ENCODE measurements at places on chromosomes 6 and 20.

- peak; percentile 44 for DNase-seq
These were observed 28.4 kb downstream of the CEBPB start for GRCh38 chr20:50218987-50219435.

GRCh38 chr20:16483024-16483423 lies 90.2 kb downstream of the KIF16B start:
- DNase-seq, result no peak

DNA sequence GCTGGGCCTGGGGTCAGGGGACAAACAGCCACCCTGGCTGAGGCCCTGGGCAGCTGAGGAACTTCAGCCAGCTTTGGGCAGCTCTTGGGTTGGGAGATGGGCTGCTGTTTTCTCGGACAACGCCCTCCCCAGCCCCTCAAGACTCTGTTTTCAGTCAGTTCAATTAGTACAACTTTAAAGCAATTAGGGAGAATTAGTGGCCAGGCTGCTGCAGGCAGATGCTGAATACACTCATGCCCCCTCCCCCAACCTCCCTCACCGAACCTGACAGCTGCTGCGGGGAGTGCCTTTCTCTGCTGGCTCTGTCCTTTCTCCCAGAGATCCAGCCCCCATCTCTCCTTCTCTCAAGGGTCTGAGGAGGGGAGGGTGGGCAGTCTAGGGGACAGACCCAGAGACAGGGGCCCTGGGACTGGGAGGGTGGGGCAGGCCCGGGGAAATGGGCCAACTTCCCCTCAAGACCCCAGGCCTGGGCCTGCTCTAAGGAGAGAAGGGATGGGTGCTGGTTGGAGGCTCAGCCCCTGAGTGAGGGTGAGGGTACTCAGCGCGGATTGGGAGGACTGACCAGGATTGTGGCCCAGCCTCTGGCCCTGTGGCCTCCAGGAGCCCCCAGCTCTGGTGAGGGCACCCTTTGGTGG lies 17.8 kb upstream of the MYT1 start:
- no peak for DNase-seq

DNA sequence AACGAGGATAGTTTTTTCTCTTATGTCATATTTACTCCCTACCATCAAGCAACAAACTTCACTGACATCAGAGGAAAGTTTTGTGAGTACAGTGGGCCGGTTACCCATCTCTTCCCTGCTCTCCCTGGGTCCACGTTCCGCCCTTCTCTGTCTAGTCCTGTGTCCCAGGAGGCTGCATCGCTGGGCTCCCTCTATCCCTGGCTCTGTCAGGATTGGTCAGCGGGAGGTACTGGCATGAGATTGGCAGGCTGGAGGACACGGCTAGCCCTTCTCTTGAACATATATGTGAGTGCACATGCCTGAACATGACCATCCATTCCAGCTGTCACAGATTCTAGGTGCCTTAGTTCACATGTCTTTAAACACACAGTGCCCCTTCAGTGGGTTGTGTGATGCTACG lies 30.3 kb upstream of the TMEM181 start:
- DNase-seq, result no peak

- DNase-seq, result no peak
These were observed 17.0 kb downstream of the DACT2 start for GRCh38 chr6:168302534-168302933.

GRCh38 chr6:90604546-90604945 lies 17.7 kb upstream of the MAP3K7 start:
- DNase-seq, result no peak

DNA sequence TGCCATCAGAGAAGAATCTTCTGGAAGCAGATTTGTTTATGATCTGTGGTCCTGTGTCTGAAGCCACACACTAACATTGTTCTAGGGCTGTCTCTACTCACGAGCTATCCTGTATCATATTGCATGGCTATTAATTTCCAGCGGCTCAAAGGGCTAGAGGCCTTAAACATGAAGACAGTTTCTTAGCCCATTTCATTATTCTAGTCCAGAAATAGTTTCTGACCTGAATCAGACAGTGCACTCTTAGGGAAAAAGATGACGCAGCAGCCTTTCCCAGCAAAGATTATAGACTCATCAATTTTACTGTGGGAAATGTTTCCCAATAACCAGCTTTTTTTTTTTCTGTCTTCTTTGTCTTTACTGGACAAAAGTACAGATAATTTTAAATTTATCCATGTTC lies 105.3 kb upstream of the SUPT3H start:
- peak; percentile 99 for DNase-seq

DNA sequence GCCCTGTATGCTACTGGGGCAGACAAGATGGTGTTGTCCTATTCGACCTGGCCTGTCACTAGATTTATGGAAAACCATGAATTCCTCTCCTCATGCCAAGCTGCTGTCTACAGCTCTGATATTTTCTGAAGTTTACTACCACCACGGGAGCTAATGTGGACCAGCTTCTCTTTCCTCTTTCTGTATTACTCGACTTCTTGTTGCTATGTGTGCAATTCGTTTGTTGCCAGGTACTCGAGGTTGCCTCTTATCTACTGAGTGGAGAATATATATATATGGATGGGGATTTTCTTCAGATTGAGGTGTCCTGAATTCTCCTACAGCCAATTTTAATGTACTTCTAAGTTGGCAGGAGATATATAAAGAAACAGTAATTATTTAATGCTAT lies 34.7 kb downstream of the MAN1A1 start:
- no peak for DNase-seq

DNA sequence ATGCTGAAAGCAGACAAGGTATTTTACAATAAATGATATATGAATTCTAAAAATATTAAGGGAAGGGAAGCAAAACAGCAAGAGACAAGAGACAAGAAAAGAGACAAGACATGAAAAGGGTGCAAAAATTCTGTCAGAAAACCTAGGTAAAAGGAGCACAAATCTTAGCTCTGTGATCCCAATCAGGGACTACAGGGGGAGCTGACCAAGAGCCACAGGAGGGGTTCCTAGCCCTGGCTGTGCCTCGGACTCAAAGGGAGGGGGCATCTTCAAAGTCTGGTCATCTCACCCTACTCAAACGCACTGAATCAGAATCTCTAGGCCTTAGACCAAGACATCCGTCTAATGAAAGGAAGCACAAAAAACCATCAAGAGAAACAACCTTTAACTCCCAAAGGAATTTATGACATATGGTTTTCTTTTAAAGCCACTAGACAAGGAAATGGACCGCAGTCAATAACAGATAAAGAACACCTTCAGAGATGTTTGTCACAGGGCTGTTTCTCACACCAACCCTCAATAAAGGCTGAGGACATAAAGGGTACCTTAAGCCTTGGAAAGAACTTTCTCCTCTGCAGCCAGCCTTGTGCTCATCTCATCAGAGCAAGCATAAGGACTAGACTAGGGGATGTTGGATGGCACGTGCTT lies 130.4 kb upstream of the CDYL start:
- DNase-seq, result no peak

- DNase-seq, result no peak
These were observed 100.6 kb downstream of the CRYBG1 start for GRCh38 chr6:106461084-106461483.

GRCh38 chr20:59515013-59515905 lies 89.1 kb upstream of the PHACTR3 start:
- DNase-seq, result peak; percentile 52

- no peak for DNase-seq
These were observed 99.9 kb downstream of the OTOR start for GRCh38 chr20:16848061-16848460.

- DNase-seq, result no peak
These were observed 52.4 kb downstream of the SYNJ2 start for GRCh38 chr6:158033751-158034702.

DNA sequence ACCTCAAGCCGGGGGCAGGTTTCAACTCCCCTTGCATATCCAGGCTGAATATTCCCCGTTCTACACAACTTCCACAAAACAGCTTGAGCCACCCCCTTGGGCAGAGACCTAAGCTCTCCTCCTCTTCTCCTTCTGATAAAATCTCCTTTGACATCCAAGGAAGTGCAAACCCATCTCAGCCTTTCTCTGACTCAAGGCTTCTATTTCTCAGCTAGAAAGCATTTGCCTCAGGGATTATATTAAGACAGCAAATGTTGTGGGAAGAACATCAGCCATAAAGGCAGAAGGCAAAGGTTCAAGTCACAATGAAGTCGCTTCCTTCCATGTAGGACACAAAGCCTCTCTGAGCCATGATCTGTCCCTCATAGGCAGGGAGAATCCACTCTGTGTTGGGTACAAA lies 386.6 kb upstream of the ARID1B start:
- no peak for DNase-seq

- DNase-seq, result no peak
These were observed 40.8 kb downstream of the PKIB start for GRCh38 chr6:122651031-122651430.

DNA sequence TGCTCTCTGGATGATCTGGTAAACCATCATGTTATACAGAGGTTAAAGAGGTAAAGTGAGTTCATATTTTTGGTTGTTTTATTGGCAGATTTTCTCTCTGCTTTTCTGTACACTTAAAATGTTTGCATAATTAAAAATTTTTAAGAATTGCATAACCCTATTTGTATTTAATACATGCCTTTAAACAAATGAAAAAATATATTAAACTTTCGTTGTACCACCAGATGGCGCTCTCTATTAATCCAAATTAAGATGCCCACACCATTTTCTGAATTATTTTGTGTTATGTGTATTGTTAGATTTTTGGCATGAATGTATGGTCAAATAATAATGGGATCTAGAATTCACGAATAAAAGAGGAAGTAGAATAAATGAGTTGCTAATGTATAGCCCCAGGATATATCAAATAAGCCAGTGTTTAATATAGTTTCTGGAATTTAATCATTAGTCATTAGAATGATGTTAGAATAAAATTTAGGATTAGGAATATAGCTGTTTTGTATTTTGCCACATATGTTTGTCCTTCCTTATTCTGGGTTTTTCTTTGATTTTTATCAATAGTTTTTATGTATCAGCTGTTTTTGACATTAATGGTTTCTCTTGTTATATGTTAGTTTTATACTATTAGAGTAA lies 38.9 kb downstream of the SMAP1 start:
- DNase-seq, result peak; percentile 62

DNA sequence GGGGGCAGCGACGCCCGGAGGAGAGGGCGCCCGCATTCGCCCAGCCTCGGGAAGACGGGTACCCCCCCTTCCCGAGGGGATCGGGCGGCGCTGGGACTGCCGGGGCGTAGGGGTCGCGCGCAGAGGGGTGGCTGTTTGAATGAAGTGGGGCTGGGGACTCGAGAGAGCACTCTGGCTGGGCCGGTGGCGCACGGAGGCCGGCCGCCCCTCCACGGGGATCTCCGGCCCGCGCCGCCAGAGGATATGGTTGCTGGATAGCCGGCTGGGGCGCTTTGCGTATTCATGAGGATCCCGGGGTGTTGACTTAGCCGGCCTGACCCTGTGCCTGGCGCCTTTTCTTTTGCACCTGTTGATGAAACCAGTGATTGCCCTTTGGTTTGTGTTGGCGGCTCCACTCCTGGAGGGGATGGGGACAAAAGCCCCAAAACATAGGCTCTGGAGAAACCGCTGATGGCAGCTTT lies 469 bp downstream of the SYNJ2 start:
- peak; percentile 19 for DNase-seq

GRCh38 chr20:46401478-46401860 lies 4.9 kb downstream of the ELMO2 start:
- no peak for DNase-seq

GRCh38 chr6:3737149-3737830 lies 14.2 kb downstream of the PXDC1 start:
- no peak for DNase-seq

DNA sequence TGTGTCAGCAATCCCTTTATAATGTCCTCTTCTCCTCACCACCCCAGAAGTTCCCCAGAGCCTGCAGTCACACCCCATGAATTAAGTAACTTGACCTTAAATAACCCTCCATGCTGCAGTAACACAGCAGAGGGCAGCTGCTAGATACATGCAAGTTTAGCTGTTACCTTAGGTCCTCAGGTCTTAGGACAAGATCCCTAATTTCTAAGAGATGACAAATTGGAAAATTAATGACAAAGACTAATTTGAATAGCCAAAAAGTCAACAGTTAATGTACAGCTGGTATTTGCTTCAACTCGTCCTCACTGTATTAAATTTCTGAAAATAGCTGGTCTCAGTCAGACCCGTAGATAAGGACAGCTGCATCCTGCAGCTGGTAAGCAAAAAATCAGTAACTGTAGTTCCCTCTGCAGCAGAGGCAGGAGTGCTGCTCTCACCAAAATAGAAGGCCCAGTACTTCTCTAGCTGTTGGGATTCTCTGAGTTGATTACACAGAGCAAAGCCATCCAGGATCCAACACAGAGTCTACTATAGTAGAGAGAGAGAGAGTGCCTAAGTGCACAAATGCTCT lies 62.4 kb downstream of the TNFRSF21 start:
- peak; percentile 28 for DNase-seq

GRCh38 chr20:33067806-33068205 lies 11.6 kb upstream of the BPIFB4 start:
- no peak for DNase-seq

- DNase-seq, result no peak
These were observed 9.3 kb upstream of the HLA-DQB2 start for GRCh38 chr6:32772656-32773055.

- peak; percentile 65 for DNase-seq
These were observed 98.2 kb upstream of the HDGFL1 start for GRCh38 chr6:22471132-22471690.

DNA sequence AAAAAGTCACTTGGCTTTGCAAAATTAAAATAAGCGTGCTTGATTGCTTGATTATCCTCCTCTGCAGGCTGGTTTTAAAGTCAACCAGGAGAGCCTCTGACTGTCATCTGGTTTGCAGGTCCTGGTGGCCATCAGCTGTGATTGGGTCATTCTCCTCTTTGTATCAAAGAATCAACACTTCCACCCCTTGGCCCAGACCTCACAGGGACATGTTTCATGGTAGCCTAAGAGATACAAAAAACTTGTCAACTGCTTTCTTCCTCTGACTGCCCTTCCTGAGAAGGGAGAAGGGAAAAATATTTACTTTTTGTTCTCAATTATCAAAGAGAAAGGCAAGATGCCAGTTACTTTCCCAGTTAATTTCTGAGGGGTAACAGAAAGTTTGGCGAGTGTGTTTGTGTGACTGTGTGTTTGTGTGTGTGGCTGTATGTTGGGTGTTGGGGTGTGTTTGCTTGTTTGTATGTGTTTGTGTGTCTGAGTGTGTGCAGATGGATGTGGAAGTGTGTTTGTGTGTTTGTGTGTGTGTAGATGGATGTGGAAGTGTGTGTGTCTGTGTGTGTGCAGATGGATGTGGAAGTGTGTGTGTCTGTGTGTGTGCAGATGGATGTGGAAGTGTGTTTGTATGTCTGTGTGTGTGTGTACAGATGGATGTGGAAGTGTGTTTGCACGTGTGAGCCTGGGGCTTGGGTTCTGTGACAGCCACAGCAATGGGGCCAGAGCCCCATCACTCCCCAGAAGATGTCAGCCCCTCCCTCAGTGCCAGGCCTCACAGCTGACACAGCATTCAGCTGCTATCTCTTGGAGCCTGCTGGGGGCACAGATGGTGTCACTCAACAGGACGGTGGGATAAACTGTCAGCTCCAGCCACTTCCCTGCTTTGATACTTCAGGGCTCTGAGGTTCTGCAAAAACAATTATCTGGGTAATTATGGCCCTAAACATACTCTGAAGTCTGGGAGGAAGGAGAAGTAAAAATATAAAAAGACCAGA lies 98.6 kb upstream of the RNF24 start:
- no peak for DNase-seq

- no peak for DNase-seq
These were observed 61.7 kb downstream of the MRPL14 start for GRCh38 chr6:44065443-44066140.

All from fibroblast of mammary gland (primary cell).